ENCODE measurements at places on chromosomes 7 and 10.

GRCh38 chr7:38168890-38169570 is 9.0 kb upstream of the STARD3NL start:
- no peak for DNase-seq

GRCh38 chr10:125359401-125359800 is 199.0 kb upstream of the CTBP2 start:
- DNase-seq = no peak

- DNase-seq = no peak
Observed at GRCh38 chr10:43114088-43114742, 24.0 kb upstream of the CSGALNACT2 start.

DNA sequence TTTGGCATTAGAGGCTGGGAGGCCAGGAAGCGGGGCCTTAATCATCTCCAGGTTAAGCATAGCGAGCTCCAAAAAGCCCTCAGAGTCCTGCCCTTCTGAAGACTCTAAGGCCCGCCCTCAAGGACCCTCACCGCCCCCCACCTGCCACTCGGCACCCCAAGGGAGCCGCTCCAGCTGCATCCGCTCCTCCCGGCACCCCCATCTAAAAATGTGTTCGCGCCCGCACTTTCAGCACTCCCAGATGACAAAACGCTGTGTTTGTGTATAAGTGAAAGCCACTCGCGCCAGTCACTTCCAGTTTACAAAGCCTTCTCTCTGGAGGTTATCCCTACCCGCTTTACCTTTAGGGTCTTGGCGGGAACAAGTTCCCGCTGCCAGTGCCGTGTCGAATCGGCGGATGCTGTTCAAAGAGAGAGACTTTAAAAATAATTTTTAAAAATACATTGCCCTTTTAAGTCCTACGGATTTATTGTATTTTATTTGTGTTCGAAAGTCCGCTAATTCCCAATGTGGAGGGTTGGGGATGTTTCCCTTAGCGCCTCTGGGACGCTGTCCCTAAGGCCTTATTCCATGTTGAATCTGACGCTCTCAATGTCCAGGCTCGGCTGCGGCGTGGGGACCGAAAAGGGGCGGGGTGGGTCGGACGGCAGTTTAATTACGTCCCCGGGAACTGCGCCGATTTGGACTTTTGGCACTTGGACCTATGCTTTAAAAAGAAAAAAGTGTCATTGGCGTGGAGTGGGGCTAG is at the start of the genes DCLRE1A and NHLRC2:
TSS of gene DCLRE1A (minus strand) at position 70 of the 748 bp plus-strand sequence. CDS start 900 bp downstream, outside the sequence.
TSS of gene NHLRC2 (plus strand) at position 649 of the 748 bp plus-strand sequence. CDS start 212 bp downstream, outside the sequence.
- DNase-seq = peak; percentile 82

- DNase-seq = no peak
Observed at GRCh38 chr7:30032310-30033125, 4.3 kb downstream of the PLEKHA8 start.

DNA sequence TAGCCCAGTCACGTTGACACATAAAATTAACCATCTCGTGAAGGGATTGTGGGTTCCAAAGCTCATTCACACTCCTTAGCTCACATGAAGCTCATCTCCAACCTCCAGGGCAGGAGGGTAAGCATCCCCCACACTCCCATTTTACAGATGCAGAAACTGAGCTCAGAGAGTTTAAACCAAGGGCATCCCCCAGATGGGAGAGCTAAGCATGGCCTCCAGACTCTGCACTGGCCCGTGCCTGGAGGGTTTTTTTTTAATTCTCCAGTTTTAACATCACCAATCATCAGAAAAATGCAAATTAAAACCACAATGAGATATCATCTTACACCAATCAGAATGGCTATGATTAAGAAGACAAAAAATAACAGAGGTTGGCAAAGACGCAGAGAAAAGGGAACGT is 53.3 kb upstream of the TCF7L2 start:
- no peak for DNase-seq

- no peak for DNase-seq
Observed at GRCh38 chr10:22736134-22736533, 21.8 kb upstream of the PIP4K2A start.

DNA sequence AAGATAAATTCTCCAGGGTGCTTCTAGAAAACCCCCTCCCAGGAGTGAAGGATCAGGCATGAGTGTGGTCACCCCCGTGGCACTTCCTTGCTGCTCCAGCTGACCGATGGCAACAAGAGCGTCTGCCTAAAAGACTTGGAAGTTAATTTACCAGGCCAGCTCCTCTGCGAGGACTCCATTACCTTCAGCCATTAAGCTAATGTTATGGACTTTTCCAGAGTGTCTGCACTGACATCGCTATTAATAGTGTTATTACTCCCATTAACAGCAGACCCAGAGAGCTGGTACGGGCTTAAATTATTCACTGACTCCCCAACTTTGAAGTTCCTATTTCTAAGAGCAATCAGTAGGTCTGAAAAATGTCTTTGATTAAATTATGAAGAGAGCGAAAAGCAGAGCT is 345.8 kb downstream of the PLXNA4 start:
- no peak for DNase-seq

DNA sequence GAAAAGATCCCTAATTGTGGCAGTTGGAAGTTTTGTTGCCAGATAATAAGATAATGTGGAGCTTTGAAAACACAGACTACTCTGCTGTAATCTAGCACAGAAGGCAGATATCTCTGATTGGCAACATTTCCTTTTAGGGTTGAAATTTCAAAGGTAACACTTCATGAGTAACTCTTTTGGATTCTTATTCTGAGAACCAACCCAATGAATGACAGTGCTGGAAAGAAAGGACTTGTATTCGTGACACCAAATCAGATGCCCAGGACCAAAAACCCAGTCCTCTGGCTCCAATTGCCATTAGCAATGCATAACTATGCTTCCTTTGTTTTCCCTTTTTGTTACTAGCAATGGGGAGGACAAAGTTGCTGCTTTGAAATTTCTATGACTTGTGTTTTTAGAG is 41.0 kb upstream of the ELMO1 start:
- DNase-seq = no peak

- DNase-seq = no peak
Observed at GRCh38 chr7:11623093-11623678, 208.8 kb downstream of the THSD7A start.

DNA sequence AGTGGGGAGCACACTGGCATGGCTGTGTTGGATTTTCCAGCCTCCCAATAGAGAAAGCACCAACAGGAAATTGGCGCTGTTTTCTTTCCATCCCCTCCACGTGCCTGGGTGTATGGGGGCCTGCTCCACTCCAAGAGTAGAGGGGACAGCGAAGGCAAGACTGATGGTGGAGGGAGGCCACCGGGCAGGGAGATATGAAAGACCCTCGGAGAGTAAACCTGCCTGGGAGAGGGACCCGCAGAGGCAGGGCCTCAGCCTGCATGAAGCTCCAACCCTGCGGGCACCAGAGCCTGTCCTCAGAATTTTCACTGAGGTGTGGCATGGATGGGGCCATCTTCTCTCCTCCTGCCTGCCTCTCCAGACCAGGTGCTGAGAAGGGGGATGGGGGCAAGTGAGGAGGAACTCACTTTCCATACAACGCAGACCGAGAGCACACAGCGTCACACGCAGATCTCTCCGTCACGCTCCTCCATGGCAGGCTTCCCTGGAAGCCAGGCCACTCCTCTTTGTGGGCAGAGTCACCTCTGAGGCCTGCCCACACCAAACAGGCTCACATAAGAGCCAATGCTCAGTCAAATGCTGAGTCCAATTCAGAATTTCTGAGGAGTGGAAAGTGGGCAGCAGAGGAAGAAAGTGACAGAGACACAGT is 18.8 kb downstream of the ANXA11 start:
- peak; percentile 47 for DNase-seq

- DNase-seq = no peak
Observed at GRCh38 chr7:93964262-93964661, 39.9 kb downstream of the BET1 start.

DNA sequence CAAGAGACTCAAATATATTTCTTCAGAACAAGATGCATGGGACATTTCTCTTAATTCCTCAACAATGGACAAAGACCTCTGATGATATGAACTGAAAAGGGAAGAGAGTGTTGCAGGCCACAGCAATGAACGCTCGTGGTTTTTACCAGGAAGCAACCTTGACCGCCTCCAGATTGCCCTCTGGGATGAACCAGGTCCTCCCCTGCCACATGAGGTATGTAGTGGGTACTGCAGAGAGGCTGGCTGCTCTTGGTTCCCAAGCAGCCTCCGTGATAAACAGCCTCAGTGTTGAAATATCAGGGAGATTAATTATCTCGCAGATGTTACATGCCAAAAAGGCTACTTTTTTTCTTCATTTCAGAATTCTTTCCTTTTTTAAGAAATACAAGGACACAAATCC is 338.8 kb downstream of the ELMO1 start:
- no peak for DNase-seq

DNA sequence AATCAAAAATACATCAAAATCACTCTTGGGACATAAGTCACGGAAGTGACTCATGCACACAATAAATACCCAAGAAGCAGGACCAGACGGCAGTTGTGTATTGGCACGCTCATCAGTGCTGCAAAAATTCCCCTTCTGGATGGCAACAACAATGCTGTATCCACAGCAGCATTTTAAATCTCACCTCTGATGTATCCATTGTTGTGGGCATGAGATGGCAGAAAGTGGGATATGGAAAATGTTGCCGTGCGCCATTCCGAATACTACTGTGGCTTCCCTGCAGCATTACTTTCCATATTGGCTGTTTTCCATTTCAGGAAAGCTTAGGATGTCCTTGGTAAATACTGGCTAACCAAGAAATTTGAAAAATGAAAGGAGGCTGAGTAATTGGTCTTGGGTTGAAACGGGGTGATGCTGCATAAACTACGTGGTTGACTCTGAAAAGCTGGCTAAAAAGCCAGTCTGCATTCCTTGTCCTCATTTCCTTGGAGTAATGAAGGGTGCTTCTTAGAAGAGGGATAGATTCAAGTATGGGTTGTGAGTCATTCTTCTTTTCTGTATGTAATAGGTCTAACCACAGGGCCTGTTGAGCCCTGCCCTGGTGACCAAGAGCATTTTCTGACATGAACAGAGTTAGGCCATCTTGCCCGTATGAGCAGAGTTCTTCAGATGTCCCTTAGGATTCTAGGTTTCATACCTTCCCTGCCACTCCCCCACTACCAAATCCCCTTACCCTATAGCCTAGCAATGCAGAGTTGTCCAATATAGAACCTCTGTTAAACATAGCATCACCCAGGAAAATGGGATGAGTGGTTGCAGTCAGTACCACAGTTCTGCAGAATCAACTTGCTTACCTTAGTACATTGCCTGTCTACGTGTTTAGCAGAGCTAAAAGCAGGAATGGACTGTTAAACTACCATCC is 36.3 kb upstream of the TOMM7 start:
- DNase-seq = no peak

DNA sequence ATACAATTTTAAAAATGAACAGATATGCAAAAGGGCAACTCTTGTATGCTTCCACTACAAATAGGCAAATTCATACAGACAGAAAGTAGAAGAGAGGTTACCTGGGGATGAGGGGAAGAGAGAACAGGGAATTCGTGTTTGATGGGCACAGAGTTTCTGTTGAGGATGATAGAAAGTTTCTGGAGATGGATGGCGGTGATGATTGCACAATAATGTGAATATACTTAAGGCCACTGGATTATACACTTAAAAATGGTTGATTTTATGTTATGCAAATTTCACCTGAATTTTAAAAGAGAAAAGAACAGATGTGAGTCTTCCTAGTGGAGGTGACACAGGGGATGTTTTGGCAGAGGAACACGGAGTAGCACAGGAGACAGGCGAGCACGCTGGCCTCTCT is 89.3 kb downstream of the TEX36 start:
- no peak for DNase-seq

- no peak for DNase-seq
Observed at GRCh38 chr10:77564731-77565589, 72.6 kb downstream of the KCNMA1 start.

DNA sequence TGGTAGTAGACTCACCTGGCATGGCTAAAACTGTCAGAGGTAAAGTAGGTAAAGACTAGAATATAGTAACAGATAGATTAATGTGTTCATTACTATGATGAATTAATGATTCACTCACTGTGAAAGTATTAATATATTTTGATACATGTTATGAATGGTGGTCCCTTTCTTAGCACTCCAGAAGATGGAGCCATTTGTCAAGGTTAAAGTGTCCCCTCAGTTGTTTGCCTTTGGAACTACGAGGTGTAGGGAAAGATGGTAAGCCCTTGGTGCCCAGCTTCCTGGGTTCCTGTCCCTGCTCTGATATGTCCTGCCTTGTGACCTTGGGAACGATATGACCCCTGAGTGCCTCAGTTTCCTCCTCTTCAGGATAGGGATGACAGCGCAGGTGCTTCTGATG is 49.4 kb downstream of the HTRA1 start:
- no peak for DNase-seq

DNA sequence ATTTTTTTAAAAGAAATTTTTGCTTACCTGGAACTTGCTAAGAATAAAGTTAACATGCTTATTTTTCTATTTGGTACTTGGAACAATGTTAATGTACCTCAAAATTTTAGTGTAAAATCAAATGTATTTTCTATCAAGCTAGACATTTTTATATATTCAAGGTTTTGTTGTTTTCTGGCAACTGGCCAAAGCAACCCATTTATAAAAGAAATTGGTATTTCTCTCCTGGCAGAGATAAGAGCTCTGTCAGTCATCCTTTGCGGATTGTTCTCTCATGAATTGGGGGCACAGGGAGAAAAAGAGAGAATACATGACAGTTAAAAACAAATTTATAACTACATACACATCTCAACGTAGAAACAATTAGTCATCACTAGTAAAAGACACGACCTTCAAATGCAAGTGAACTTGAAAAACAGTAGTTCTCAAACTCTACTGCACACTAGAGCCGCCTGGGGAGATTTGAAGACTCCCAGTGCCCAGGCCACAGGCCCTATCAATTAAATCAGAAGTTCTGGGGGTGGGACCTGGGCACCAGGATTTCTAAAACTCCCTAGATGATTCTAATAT is 152.4 kb upstream of the LAMB4 start:
- no peak for DNase-seq

DNA sequence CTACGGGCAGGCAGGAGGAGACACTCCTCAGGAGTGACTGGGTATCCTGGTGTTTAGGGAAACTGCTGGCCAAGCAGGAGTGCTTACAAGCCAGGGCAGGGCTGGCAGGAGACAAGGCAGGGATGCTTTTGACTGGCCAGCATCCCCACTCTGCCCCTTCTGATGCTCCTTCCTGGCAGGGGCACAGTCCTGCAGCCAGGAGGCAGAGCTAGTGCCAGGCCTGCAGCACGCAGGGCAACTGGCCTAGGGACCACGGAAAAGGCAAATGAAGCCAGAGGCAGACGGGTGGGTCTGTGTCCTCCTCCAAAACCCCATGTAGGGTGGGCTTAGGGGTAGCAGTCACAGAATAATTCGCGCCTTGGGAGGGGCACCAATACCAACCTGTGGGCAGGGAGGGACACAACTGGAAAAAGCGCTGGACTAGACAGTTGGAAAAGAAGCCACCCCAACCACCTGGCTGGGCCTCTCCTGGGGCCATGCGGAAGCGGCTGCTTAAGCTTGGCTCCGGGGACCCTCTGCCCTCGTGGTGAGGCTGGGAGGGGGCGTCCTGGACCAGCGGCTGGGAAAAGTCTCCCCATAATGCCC is 4.8 kb downstream of the IMPDH1 start:
- DNase-seq = no peak

GRCh38 chr10:59255463-59255862 is 79.0 kb downstream of the PHYHIPL start:
- DNase-seq = no peak

All from HL-60 (cell line).